Epithelial cell of proximal tubule (primary cell): ENCODE measurements at places on chromosomes 6 and 20.

DNA sequence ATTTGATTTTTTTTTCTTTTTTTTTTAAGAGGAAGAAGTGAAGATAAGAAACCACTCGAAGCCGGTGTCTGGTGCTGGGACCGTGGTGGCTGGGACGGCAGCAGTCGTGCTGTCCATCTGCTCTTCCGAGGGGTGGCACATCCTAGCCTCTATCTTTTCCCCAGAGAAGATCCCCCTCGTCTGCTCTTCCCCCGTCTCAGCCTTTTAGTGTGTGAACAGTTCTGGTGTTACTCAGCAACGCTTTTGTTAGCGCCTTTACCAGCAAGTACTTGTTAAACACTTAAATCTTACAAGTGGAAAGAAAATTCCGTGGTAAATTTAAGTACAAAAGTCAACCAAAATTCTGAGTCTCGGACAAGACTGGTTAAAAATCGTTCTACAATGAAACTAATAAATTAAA, 90.1 kb downstream of the RSPH3 start:
- DNase-seq = no peak

DNA sequence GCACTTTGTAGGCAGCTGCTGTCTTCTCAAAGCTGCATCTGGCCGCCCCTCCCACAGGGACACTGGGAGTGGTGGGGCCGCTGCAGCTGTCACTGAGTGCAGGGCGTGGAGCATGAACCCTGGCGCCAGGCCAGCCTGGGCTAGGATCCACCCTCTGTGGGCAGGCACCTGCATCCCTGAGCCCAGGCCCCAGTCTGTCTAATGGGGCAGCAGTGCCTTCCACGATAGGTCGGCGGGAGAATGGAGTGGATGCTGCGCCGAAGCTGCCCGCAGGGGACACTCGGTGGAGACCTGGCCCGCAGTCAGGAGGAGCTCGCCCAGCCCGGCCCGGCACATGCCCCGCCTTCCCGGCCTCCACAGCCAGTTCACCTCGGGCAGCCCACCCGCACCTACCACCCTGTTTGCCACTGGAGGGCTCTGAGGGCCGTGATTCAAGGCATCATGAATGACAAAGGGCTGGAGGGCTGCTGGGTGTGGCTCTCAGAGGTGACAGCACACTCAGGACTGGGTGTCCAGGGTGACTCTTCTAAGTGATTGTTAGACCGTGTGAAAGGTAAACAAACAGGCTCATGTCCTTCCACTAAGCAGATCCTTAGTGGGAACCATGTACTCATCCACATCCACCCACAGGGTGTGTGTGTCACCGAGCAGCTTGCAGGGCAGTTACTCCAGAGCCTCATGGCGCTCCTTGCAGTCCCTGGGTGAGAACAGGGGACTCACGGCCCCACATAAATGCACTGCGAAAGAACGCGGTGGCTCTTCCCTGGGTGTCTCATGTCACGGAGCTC, 133.9 kb downstream of the AGPAT4 start:
- no peak for DNase-seq

GRCh38 chr20:44736170-44737021, 9.3 kb upstream of the KCNK15 start:
- no peak for DNase-seq

DNA sequence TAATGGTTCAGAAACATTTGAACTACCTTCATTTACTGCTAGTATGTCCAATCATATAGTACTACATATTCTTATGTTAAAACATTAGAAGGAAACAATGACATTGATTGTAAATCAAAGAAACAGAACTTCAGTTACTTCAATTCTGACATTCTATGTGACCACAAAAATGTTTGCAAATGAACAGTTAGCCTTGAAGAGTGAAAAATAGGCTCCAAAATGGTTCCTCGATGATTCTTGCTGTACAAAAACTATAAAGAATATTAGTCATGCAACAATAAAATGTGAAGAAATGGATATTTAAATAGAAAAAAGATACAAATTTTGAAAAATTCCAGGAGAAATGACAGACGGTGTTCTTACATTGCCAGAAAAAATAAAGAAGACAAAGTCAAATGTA, 686.9 kb downstream of the BCKDHB start:
- no peak for DNase-seq

DNA sequence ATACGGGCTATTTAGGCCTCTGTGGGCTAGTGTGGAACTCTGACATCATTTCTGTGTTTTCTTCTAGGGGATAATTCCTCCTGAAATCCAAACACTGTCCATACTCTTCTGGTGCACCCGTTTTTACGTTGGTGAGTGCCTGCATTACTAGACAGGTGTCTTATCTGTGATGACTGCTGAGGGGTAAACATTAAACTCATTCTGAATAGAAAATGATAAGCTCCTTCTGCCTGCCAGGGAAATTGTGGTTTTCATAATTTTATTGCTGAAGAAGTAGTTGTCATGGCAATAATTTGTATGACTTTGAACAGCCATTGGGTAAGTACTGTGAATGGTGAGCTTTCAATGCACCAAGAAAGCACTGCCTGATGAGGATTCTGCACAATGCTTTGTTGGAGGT, 705.6 kb downstream of the UTRN start:
- no peak for DNase-seq

DNA sequence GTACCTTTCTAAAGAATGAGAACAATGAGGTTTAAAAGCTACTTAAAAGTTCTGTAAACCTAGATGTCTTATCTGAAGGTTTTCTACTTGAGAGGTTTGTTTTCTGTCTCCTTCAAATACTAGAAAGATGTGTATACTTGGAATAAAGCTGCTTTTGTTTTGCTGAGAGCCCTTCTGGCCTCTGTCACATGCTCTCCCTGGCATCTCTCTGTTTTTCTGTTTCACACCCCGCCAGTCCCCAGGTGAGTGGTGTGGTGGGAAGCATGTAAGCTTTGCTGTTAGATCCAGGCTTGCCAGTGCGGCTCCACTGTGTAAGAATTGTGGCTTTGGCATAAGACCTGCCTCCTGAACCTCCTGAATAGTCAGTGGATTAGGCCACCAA, 56.8 kb downstream of the SNX9 start:
- DNase-seq = no peak

DNA sequence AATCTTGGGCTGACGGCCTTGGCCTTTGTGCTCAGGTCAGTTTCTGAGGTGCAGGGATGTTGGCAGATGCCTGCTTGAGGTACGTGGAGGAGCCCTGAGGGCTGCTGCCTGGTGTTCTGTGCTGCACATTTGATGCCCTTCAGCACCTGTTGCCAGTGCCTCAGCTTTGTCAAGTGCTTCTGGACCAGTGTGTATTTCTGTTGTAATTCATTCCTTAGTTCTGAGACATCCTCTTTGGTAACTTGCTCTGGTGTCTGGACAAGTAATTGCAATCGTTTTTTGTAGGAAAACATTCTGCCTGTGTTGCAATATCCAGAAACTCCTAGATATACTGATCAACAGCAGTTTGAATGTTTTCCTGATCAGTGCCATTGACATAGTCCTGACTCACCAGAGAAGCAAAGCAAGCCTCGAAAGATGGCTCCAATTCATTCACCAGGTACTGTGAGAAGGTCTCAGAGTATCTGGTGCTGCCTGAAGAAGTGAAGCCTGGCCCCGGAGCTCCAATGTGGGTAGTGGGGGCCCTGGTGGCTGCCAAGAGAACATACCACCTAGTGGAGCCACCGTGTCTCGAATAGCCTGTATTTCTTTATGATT, 26.7 kb downstream of the ZNF337 start:
- no peak for DNase-seq

DNA sequence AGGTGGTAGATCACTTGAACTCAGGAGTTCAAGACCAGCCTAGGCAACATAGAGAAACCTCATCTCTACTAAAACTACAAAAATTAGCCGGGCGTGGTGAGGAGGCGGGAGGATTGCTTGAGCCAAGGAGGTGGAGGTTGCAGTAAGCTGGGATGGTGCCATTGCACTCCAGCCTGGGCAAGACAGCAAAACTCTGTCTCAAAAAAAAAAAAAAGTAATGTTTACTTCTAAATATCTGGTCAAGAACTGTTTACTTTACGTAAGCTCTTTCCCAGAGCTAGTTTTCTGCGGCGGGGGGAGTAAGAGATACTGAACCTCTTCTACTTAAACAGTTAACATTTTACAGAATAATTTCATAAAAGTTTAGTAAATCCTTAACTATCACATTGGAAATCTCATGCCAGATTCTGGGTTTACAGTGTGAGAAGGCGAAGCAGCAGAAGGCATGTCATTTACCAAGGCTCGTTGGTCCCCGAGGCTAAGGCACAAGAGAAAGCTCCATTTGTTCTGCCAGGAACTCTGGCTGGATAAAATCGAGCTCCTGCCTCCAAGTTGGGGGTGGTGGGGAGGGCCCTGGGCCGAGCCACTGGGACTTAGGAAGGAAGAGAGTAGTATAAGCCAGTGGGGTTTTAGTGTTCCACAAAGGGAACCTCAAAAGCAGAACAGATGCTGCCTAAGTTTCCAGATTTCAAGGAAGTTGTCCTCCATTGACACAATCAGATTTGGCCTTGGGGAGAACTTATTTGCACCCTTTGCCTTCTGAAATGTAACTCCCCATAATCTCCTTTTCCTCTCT, 41.7 kb downstream of the ARFGEF2 start:
- DNase-seq = no peak

- no peak for DNase-seq
These were observed 4.7 kb upstream of the MAP3K4 start for GRCh38 chr6:160986851-160987250.

DNA sequence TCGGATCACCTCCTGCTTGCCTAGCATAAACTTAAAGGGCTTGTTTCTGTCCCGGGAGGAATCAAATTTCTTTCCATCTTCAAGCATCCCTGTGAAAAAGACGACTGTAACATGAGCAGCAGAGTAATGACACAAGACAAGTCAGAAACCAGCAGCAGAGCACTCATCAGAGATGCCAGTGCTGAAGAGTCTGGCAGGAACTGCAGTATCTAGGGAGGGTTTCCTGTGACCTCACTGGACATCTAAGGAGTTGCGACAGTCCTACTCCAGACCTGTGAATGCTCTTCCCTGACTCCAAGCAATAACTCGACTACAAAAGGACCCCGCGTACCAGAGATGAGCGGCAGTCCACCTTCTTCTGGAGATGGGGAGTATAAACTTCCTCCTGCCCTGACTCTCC, 17.3 kb downstream of the FKBP1A start:
- DNase-seq = no peak

- DNase-seq = no peak
These were observed 75.8 kb upstream of the E2F3 start for GRCh38 chr6:20325641-20326421.

- no peak for DNase-seq
These were observed 597.1 kb downstream of the KIF16B start for GRCh38 chr20:15976047-15976736.

DNA sequence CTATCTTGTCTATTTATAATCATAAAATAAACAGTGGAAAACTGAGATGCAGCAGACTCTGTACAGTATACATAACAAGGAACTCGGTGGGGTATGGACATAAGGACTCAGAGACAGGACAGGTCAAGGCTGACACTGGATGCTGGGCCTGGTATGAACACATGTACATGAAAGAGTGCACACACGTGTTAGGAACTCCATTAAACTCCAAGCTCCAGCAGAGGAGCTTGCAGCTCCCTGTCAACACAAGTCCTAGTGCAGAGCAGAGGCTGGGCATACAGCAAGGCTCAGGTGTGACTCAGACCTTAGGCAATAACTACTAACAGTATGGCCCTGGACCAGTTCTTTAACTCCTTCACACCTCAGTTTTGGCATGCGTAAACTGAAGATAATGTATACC, 17.1 kb downstream of the NAPB start:
- no peak for DNase-seq

- DNase-seq = no peak
These were observed 10.7 kb downstream of the RFPL4B start for GRCh38 chr6:112357791-112358190.

DNA sequence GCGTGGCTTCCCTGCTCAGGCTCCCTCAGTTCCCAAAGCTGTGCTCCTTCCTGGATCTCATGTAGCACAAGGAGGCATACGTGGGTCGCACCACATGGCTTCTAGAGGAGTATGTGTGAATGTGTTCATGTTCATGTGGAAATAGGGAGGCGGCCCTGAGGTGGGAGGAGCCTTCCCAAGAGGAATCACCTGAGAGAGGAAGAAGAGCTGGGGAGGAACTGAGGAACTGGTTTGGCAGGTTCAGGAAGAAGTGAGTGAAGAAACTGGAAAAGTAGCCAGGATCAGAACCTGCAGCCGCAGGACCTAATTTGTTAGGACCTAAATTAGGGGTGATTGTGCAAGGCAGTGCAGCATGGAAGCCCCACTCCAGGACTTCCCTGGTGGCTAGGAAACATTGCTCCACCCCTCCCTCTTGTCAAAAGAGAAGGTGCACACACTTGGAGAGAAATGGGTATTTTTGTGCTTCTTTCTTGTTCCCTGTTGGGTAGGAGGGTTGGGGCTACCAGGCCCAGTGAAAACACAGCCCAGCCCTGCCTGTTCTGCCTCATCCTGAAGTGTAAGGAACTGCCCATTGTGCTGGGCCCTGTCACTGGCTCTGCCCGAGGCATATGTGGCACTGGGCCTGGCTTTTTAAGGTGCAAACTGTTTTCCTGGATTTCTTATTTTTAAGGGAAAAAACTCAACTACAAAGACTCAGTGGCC, 20.7 kb downstream of the SYNJ2 start:
- no peak for DNase-seq

DNA sequence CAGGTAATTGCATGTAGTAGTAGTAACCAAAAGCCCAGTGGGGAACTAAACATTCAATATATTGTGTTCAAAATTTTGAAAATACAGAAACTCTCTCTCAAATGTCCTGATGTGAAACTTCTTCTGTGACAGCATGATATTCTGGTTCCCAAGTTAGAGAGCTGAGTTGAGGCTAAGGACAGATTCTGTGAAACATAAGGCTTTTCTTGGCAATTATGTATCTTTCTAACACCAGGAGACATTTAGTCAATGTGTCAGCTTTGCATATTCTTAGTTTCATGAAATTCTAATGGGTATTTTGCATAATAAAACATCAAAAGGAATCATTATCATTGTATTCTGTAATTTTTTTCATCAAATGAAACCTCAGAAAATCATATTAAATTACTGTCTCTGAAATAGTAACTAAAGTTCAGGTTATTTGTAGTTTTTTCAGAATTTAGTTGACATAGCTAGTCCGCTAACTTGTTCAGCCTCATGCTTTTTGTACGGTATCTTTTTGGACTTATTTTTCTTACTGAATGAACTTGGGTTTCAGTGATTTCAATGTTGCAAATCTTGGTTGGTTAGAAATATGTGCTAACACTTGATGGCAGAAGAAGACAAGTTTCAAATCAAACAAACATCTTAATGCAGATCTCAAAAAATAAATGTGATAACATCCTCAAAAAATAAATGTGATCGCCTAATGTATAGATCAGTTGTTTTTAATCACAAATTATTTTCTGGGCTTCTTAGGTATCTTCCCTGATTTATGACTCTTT, 70.4 kb downstream of the AKAP7 start:
- no peak for DNase-seq

DNA sequence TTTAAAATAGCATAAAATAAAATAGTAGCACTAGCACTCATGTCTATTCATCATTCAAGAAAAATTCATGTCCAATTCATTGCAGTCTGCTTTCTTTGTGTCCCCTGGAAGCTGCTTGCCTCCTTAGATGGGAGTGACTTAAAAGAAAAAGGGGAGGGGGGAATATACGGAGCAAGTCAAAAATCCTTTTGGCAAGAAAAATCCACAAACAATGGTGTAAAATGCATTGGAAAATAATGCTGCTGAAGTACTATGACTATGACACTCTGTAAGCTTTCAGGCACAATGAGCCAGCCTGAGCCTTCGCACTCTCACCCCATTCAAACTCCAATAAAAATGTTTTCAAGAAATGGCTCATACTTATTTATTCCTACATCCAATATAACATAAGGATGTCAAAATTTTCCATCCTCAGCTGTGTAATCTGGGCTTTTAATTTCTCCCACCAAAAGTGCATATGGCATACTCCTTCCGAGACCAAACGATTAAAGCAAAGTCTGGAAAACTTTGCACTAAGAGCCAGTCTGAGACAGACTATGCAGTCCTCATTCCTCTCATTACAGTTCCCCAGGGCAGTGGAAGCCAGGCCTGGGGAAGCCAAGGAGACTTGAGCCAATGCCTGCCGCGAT, 790 bp downstream of the NEDD9 start:
- DNase-seq = no peak
